ENCODE measurements at places on chromosomes 7 and 10.

- DNase-seq, result no peak
These were observed 79.3 kb upstream of the NANOS1 start for GRCh38 chr10:118950190-118950680.

- DNase-seq, result no peak
These were observed 283.5 kb upstream of the ADARB2 start for GRCh38 chr10:2020836-2021235.

DNA sequence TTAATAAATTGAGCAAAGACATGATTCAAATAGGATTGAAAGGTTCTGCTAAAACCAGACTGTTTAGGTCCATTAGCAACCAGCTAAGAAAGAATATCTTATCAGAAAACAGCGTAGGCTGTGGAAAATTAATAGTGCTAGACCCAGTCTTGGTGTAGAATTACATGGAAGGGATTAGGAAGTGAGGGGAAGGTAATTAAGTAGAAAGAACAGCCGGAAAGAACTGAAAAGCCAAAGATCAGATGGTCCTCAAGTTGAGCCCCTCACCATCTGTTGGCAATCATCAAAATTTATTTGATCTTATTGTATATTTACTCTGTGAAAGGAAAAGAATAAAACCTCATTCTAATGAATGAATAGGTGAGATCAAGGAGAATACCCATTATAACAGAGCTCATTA is 50.1 kb downstream of the COL1A2 start:
- DNase-seq, result no peak

- DNase-seq, result no peak
These were observed 12.0 kb upstream of the KCNMA1 start for GRCh38 chr10:77649333-77650331.

DNA sequence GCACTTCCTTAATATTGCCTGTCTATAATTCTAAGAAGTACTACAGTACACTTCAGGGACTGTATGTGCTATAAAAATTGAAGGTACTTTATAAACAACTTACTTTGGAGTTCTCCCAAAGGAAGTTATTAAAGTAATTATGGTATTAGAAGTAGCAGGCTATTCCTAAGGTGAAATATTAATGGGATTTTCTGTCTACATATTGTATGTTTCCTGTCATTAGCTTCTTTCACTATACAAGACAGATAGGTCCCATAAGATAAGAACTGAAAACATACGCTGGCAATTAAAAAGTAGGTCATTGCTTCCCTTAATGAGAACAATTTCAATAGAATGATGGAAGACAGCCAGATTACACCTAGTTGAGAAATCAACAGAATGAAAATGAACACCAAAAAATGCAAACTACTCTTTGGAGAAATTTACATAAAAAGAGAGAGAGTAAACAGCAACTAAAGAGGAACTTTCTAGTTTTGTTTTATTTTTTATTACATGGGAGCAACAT is 147.0 kb downstream of the HBP1 start:
- DNase-seq, result no peak

GRCh38 chr7:4162884-4163564 is 519.1 kb upstream of the FOXK1 start:
- no peak for DNase-seq

GRCh38 chr10:63466144-63466935 is 563 bp upstream of the JMJD1C start:
- DNase-seq, result peak; percentile 48

- no peak for DNase-seq
These were observed 124.4 kb upstream of the ITGB1 start for GRCh38 chr10:33082373-33082895.

GRCh38 chr10:154348-154747 is 19.1 kb downstream of the ZMYND11 start:
- peak; percentile 23 for DNase-seq

DNA sequence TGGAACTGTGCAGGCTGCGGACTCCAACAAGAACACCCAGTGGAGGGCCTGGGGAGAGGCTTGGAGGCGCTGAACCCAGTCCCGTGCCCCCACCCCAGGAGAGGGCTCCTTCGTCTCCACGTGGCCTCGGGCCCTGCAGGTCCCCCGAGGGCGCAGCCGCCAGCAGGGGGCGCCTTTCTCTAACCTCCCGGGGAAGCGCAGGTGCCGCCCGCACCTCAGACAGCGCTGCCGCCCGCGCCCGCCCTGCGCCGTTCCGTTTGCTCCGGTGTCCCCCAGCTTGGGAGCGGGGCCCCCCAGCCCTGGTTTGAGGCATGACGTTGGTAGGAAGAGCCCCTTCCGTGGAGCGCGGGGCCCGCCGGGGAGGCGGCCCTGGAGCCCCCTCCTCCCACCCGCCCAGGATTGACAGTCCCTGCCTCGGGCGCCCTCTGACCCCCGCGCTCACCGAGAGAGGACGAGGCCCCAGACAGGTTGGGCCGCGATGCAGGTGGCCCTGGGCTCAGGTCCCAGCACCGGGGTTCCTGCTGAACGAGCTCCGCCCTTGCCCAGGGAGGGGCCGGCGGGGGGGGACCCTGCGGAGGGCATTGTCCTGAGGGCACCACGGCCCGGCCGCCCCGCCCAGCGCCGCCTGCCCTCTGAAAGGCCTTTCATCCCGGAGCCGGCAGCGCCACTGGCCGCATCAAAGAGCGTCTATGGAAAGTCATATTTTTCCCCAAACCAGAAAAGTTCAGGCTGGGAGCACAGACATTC is 42.8 kb downstream of the FOXL3 start:
- DNase-seq, result peak; percentile 96

- no peak for DNase-seq
These were observed 1.2 kb downstream of the ADIRF start for GRCh38 chr10:86969421-86970041.

- no peak for DNase-seq
These were observed 13.4 kb downstream of the P4HA1 start for GRCh38 chr10:73083221-73083620.

- peak; percentile 58 for DNase-seq
These were observed 63.7 kb upstream of the ANTXRL start for GRCh38 chr10:46223064-46223480.

DNA sequence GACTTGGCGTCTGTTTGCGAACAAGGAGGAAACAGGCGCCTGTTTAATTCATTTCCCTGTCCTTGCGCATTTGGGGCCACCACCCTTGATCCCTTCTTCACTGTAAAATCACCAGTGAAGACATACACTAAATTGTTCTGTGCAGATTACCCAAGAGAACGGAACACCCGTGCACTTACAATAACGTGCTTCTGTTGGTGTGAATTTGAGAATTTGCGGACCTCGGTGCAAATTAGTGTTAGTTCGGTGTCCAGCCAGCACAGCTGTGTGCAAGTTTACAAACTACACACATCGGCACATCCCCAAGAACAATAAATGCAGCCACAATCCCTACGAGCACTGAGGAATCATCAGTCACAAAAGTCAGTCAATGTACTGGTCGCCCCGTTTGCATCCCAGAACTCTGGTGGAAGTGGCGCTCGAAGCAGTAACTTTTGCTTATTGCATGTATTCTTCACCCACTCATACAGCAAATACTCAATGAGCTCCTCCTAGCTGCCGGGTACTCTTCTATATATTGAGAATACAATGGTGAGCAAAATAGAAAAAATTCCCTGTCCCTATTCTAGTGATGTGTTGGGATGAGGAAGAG is 786 bp upstream of the CNOT4 start:
- DNase-seq, result peak; percentile 8

DNA sequence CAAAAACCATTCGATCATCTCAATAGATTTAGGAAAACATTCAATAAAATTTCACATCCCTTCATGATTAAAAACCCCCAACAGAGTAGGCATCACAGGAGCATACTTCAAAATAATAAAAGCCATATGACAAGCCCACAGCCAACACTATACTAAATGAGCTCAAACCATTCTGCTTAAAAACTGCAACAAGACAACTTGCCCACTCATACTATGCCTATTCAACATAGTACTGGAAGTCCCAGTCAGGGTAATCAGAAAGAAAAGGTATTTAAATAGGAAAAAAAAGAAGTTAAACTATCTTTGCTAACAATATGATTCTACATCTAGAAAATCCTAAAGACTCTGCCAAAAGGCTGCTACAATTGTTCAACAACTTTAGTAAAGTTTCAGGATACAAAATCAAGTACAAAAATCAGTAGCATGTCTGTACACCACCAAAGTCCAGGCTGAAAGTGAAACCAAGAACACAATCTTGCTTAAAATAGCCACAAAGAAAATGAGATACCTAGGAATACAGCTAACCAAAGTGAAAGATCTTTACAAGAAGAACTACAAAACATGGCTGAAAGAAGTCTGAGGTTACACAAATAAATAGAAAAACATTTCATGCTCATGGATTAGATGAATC is 882.6 kb downstream of the GRM8 start:
- DNase-seq, result no peak

DNA sequence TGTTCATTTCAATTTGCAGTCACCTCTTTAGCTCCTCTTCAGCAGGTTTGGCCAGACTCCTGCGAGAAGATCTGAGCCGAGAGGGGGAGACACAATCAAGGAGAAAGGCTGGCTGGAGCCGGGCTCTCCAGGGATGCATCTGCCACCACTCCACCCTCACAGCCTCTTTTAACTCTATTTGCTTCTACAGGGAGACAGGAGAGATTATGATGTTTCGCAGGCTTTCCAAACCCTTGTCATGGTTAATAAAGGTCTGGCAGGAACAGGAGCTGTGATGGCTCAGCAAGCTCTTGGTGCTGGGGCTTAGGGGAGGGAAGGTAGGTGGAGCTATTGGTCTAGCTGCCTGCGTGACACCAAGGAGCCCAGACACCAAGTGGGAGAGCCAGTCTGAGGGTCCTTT is 448.1 kb upstream of the PODXL start:
- no peak for DNase-seq

DNA sequence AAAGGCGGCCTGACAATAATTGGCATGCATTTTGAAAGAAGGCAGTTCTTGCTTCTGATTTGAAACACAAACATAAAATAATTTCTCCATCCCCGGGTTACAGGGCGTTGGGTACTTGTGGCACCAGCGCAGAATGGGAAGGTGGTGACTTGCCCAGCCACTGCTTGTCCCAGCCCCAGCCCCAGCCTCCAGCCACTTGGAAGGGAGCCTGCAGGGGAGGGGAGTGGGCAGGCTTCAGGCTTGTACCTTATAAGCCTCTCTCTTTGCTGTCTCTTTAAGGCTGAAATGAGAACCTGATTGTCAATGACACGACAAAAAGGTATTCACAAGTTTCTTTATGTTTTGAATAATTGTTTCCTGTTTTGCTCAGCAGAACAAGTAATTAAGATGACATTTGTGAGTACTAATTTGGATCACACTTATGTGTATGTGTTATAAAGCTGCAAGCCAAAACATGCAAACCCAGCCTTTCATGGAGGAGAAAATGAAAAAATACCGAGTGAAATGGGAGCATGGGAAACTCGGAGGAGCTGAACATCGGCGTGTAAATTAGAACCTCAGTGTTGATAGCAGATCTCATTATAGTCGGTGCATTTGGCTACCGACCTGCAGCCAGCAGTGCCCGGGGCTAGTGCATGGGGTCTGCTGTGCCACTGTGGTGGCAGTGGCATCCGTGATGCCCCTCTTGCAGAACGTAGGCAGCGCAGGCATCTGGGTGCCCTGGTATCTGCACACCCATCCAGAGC is 129.9 kb downstream of the EBF3 start:
- DNase-seq, result no peak

GRCh38 chr7:5388905-5389433 is 34.7 kb downstream of the TNRC18 start:
- DNase-seq, result no peak

DNA sequence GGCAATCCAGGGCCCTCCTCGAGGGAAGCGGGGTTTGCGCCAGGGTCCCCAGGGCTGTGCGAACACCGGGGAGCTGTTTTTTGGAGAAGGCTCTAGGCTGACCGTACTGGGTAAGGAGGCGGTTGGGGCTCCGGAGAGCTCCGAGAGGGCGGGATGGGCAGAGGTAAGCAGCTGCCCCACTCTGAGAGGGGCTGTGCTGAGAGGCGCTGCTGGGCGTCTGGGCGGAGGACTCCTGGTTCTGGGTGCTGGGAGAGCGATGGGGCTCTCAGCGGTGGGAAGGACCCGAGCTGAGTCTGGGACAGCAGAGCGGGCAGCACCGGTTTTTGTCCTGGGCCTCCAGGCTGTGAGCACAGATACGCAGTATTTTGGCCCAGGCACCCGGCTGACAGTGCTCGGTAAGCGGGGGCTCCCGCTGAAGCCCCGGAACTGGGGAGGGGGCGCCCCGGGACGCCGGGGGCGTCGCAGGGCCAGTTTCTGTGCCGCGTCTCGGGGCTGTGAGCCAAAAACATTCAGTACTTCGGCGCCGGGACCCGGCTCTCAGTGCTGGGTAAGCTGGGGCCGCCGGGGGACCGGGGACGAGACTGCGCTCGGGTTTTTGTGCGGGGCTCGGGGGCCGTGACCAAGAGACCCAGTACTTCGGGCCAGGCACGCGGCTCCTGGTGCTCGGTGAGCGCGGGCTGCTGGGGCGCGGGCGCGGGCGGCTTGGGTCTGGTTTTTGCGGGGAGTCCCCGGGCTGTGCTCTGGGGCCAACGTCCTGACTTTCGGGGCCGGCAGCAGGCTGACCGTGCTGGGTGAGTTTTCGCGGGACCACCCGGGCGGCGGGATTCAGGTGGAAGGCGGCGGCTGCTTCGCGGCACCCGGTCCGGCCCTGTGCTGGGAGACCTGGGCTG is 26.0 kb downstream of the PRSS2 start:
- DNase-seq, result no peak

- DNase-seq, result no peak
These were observed 40.2 kb downstream of the ANTXRL start for GRCh38 chr10:46326971-46327370.

GRCh38 chr10:32357056-32357735 is 10.2 kb upstream of the EPC1 start:
- DNase-seq, result no peak

DNA sequence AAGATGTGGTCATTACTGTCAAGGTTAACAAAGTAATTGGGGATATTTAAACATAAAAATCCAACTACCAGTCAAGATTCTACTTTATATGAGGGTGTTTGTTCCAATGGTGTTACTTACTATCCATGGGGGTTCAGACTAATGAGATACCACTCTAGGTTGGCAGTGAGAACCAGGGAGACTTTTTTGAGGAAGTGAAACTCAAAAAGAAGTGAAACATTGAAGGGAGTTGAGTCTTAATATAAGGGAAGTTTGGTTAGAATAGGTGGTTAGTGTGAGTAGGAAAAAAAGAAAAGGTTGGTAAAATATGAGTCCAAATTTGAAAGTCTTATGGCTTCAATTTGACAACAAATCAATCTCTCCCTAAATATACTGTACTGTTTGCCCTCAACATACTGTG is 123.6 kb upstream of the ANK3 start:
- DNase-seq, result no peak

DNA sequence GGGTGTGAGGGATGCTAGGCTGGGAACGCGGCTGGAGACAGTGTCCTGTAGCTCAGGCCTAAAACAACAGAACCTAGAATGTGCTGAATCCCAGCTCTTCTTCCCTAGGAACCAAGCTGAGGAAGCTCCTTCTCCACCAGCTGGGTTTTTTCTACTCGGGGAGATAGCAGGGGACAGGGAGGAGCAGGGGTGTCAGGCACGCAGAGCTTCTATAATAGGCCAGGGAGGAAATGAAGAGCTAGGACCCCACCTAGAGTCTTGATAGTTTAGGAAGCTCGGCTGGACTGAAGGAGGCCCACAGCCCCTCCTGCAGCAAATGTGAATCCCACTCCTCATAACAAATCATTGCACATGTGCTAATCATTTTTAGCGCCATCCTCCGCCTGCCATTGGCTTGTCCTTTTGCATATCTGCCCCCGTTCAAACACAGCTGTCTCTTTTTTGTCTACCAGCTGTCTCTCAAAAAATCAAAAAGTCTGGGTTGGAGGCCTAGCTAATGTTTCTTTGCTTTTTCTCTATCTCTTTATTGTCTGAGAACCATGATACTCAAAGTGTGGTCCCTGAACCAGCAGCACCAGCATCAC is 24.1 kb upstream of the FAM180A start:
- DNase-seq, result no peak
